ENCODE measurements at places on chromosomes 6 and 20.

DNA sequence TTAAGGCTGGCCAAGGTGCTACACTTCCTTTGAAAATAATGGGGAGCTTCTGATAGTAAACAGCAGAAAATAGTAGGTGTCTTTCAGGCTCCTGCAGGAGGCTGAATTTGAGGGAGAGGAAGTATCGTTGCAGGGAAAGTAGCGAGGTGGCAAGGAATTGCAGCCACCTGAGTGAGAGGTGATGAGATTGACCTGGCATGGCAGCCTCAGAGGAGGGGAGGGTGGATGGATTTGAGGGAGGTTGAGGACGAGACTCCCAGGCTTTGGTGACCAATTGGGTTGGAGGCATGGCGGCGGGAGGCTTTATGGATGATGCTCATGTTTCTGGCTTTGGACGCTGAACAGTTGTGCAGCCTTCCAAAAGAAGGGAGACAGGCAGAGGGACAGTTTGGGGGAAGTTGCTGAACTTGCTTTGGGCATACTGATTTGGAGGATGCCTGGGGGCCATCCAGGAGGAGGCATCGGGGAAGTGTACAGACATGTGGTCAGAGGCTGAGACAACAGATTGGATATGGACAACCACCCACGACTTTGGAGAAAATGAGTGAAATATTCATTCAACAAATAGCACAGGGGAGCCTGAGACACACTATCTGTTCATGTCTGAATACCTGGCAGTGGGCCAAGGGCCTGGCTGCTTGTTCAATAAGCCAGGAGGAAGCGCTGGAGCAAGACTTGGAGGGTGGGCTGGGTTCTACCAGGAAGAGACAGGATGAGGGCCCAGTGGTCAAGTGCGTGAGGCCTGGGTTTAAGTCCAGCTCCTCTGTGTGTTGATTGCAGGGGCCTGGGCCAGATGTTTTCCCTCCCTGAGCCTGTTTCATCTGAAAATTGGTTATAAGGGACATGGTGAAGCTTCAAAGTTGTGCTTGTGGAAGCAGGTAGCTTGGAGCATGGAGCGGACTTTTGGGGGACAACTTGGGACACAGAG, 113.2 kb downstream of the CEBPB start:
- no peak for DNase-seq

DNA sequence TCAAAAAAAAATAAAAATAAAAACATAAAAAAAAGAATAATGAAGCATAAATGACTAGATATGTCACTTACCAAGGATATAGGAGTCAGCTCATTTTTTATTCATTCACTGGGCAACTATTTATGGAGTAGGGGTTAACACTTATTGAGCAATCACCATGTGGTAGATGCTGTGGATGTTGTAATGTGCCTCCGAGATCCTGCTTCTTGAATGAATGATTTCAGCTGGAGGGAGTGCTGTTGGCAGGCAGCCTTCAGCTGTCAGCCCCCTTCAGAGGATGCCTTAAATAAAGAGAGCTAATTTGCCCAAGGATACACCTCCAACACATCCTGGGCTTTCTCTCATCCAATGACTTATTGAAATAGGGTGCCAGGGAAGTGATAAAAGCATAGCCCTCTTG, 229.5 kb upstream of the DTNBP1 start:
- no peak for DNase-seq

- DNase-seq, result peak; percentile 20
Measured at GRCh38 chr6:20400456-20401204, 1.0 kb upstream of the E2F3 start.

DNA sequence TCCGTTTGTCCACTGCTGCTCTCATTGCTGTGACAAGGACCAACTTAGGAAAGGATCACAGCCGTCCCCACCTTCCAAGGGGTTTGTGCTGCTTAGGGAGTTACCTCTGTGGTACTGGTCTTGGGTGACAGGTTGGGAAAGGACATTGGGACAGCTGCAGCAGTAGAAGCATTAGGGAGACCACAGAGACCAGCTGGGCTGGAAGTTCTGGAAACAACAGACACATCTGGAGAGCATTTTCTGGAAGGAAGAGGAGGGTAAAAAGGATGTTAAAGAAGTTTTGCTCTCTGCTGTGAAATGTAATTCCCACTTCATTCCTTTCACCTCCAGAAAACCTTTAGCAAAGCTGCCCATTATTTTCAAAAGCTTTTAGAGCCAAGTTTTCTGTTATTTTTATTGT, 304.2 kb downstream of the LRFN2 start:
- no peak for DNase-seq

DNA sequence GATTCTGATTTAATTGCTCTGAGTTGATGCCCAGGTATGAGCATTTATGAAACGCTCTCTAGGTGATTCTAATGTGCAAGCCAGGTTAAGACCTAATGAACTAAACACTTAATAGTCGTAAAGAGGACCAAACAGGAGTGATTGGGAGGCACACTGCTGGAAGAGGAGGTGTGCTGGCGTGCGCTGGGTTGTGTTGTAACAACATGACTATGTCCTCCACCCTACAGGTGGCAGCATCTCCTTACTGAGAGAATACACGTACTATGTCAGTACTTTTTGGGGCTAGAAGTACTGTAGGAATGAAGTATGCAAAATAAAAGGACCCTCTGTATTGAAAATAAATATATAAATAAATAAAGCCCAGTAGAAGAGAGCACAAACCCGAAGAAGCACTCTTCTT, 11.9 kb downstream of the C6orf89 start:
- DNase-seq, result no peak

DNA sequence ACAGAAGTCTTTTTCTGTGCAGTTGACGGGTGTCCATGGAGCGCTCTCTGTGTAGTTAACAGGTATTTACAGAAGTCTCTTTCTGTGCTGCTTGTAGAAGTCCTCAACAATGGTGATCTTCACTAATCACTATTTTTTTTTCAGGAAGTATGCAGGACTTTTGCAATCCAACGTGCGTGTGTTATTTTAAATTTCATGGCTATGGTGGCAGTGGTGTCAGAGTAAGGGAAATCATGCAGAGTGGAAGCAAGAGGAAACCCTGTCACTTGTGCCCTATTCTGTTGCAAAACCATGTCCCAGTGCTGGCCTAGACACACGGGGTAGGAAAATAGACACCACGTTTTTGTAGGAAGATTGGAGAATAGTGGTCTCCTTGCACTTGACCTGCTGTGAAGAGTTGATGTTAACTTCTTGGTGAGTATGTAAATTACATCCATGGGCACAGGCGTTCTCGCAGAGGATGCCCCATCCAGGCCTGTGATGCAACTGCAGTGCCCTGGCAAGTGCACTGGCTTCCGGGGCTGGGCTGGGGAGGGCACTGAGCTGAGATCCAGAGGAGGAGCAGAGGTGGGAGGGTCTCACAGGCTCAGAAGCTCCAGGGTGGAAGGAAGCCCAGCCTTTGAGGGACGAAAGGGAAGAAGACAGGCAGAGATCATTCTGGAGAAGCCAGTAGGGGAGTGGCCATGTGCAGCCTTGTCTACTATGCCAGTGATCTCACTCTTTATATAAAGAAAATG, 146.5 kb downstream of the SYCP2 start:
- DNase-seq, result no peak

DNA sequence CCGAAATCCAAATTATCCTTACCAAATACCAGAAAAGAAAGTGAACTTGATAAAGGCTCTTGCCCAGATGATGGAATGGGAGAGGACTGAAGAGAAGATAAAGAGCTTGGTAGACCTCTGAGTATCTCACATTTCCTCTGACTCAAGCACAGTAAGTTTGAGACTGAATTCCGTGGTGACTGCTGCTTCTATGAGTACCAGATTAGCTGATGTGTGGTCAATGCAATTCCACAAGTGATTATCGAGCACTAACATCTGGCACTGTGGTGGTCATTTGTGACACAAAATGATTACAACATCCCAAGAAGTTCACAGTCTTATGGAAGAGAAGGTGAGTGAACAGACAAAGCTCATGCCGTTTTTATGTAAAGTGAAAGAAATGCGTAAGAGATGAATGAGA, 2.6 kb upstream of the RPS6KA2 start:
- no peak for DNase-seq

DNA sequence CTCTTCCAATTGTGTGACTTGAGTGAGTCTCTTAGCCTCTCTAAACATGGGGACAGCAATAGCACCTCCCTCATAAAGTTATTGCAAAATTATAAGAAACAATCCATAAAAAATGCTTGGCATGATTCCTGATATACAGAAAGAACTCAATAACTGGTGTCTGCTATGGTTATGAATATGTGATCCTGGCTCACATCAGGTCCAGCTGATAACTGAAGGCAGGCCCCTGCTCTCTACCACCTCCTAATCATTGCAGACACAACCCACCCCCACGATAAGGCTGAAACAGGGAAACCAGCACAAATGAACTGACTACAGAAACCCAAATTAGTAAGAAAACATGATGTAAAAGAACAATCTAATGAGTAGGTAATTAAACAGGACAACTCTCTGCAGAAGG, 5.4 kb downstream of the TRIM15 start:
- no peak for DNase-seq

DNA sequence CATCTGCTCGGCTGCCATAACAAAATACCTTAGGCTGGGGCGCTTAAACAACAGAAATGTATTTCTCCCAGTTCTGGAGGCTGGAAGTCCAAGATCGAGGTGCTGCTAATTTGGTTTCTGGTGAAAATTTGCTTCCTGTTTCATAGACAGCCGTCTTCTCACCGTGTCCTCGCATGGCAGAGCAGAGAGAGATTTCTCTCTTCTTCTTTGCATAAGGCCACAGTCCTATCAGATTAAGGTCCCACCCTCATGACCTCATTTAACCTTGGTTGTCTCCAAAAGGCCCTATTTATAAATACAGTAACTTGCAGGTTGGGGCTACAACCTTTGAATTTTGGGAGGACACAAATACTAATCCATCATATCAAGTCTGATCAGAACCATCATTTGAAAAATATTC, 544.3 kb downstream of the KIF16B start:
- no peak for DNase-seq

DNA sequence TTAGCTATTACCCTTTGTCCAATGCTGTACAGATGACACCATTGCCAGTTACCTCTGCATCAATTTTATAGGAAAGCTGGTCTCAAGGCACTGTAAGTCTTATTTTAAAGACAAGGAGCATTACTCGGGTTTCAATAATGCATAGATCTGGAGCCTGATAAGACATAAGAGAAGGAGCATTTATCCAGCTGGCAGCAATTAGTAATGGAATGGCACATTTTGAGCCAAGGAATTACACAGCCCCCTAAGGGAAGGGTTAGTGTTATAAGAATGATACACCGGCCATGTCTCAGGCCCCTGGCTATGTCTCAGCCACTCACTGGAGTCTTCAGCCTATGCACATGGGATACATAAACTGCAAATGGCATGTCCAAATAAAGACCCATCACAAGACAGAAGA, 23.1 kb upstream of the TMEM242 start:
- no peak for DNase-seq

DNA sequence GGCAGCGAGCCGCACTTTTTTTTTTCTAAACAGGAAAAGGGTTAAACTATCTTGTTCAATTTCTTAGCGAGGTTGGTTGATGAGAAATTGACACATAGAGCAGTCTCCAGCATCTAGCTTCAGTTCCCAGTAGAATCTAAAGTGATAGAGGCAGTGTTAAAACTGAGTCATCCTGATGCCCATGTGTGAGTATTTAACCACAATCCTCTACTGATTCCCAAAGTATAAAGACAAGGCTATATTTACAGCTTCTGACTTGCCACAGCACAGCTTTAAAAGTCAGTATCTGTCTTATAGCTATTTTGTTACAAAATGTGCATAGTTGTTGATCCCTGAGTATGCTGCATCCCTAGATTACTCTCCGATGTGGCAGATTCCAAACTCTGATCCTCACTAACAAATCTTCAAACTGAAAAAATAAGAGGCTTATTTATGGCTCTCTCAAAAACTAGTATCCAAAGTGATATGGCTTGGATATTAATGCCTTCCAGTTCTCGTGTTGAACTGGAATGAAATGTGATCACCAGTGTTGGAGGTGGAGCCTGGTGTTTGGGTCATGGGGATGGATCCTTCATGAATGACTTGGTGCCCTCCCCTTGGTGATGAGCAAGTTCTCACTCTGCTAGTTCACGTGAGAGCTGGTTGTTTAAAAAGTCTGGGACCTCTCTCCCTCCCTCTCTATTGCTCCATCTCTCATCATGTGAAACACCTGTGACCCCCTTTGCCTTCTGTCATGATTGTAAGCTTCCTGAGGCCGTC, 13.1 kb upstream of the POPDC3 start:
- DNase-seq, result no peak
